Epithelial cell of proximal tubule (primary cell): ENCODE measurements at places on chromosomes 1 and 21. TPM values are rescaled to one million over a fixed set of nuclear protein-coding genes. Genes with fewer than 3 reads are reported as not detected.

The SYT14 gene
- 3.9 and 7.6 TPM in 2 replicates for total RNA-seq

GRCh38 chr1:34188418-34188817, 11.7 kb downstream of the C1orf94 start:
- no peak for DNase-seq

DNA sequence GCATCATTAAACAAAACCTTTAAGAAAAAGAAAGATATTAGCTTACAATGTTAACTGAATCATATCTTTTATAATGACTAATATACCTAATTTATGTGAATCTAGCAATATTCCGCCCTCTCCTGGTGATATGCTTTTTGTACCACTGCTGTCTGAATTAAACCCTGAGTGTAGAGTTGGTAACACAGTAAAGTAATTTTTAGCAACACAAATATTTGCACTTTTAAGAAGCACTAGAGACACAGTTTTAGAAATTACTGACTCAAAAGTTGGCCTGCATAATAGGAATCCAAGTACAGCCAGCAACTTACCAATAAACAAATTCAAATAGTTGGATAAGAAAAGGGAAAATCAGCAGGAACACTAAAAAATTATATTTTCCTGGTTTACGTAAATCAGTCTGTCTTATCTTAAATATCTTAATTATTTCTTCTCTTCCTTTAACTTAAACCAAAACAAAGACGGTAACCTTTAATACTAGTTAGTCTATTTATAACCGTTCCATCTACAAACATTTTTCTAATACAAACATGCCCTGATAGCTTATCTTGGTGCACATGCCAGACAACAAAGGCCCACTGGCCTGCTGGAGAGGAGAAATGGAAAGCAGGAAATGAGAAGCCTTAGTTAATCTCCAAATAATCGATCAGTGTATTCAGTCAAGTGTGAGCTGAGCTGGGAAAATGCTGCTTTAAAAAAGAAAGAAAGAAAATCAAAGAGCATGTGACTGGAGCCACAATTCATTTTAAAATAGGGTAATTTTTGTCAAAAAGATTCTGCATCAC, 246.0 kb downstream of the RERE start:
- DNase-seq, result no peak

DNA sequence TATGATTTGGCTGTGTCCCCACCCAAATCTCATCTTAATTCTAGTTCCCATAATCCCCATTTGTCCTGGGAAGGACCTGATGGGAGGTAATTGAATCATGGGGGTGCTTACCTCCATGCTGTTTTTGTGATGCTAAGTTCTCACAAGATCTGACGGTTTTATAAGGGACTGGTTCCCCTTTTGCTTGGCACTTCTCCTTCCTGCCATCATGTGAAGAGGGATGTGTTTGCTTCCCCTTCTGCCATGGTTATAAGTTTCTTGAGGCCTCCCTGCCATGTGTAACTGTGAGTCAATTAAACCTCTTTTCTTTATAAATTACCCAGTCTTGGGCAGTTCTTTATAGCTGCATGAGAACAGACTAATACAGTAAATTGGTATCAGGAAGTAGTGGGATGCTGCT, 114.1 kb downstream of the ZNF648 start:
- DNase-seq, result no peak

The C1orf116 gene
- 21.6 and 22.5 TPM in 2 replicates for total RNA-seq

DNA sequence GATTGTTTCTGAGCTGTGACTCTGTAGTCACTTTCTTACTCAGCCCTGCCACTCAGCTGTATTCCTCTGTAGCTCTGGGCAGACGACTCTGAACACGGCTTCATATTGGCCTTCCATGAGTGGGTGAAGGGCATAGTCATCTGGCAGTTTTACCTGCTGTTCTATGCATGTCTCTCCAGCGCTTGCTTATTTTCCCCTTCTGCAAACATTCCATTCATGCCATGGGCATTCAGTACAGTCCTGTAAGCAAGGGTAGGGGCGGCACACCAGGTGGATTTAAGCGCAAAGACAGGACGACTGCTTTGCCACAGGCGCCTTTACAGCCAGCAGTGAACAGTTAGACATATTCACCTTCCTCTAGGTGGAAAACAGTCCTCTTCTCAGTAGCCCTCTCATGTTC, 4.4 kb upstream of the WDR26 start:
- no peak for DNase-seq

The OR2T11 gene
- total RNA-seq, result not detected in 2 replicates

- no peak for DNase-seq
These were observed 1.9 kb downstream of the FGGY start for GRCh38 chr1:59298710-59299346.

The MATN1 gene
- not detected in 2 replicates for total RNA-seq
